ENCODE measurements at places on chromosomes 3 and 15.

GRCh38 chr15:100311154-100311625, 30.6 kb downstream of the ADAMTS17 start:
- no peak for DNase-seq

- DNase-seq: no peak
Measured at GRCh38 chr3:135148398-135149020, 353.4 kb downstream of the EPHB1 start.

GRCh38 chr3:187518616-187519015, 150.4 kb downstream of the RTP4 start:
- DNase-seq: no peak

DNA sequence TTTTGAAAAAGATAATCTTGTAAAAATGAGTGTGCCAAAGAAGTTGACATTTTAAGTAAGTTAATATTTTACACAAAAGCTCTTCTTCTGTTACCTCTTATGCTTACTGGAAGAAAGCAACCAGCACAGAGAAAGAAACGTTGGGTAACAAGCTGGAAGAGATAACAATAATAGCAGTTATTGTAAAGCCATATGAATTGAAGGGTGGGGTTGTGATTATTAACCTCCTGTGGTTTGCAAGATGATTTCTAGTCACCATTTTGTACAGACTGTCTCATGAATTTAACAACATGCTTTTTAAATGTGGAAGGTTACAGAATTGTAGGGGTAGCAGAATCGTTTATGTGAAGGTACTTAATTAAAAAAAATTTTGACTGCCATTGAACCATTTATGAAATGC, 9.2 kb downstream of the RAP2B start:
- DNase-seq: no peak

- no peak for DNase-seq
Measured at GRCh38 chr3:15063238-15063637, 1.9 kb downstream of the MRPS25 start.

DNA sequence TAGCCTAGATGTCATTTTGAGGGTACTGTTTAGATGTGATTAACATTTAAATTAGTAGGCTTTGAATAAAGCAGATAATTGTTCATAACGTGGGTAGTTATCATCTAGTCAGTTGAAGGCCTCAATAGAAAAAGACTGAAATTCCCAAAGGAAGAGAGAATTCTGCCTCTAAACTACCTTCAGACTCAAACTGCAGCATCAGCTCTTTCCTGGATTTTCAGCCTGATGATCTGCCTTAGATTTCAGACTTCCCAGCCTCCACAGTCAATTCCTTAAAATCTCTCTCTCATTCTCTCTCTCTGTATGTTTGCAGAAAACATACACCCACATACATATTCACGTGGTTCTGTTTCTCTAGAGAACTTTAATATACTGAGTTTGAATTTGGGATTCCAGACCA, 58.0 kb upstream of the MBNL1 start:
- DNase-seq: no peak

- DNase-seq: peak; percentile 35
Measured at GRCh38 chr3:57852896-57853295, 96.8 kb downstream of the SLMAP start.

DNA sequence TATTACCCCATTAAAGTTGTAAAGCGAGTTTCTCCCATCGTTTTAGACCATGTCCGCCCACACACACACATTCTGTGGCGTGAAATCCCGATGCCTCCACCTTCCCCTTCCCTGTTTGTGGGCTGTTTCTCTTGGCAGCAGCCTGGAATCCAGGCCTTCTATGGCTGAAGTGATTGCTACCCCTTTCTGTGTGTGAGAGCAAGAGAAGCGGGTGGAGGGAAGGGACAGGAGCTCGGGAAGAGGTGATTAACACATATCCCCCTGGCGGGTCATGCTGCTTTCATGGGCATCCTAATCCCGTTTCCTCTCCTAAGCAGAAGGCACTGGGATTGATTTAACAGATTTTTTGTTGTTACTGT, 283.8 kb upstream of the RGMA start:
- no peak for DNase-seq

DNA sequence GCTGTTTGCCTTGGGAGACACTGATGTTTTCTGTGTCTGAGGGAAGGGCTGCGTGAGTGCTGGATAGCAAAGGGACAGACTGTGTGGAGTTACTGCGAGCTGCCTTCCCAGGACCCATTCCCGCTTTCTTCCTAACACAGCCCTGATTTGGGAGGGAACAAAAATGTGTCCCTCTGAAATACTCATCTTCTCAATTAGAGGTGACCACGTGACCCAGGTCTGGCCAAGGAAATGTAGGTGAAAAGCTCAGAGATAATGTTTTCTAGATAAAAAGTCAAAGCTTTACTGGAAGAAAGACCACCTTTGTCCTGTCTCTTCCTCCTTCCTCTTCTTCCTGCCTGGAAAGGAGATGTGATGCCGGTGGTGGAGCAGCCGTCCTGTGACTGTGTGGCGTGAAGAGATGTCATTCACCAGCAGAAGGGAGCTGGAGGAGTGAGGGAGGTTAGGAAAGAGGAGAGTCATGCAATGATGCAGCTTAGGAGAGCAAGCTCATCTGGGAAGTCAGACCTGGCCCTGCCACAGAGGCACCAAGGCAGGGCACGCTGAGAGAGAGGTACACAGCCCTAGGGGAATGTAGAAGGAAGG, 105.6 kb downstream of the CHSY1 start:
- no peak for DNase-seq

DNA sequence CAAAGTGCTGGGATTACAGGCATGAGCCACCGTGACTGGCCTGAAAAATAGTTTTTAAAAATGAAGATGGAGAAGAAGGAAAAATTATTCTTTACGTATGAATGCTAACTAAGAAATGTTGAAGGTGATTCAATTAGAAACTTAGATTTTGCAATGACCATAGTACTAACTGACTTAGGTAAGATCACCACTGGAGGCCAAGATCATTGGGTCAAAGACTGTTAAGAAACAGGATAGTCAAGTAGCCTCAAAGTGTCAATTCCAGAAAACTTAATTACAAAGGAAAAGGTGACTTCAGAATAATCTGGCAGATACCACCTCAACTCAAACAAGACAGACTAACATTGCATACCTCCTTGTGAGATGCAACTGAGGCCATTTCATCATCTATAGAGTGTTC, 119.3 kb downstream of the FRMD4B start:
- DNase-seq: no peak

DNA sequence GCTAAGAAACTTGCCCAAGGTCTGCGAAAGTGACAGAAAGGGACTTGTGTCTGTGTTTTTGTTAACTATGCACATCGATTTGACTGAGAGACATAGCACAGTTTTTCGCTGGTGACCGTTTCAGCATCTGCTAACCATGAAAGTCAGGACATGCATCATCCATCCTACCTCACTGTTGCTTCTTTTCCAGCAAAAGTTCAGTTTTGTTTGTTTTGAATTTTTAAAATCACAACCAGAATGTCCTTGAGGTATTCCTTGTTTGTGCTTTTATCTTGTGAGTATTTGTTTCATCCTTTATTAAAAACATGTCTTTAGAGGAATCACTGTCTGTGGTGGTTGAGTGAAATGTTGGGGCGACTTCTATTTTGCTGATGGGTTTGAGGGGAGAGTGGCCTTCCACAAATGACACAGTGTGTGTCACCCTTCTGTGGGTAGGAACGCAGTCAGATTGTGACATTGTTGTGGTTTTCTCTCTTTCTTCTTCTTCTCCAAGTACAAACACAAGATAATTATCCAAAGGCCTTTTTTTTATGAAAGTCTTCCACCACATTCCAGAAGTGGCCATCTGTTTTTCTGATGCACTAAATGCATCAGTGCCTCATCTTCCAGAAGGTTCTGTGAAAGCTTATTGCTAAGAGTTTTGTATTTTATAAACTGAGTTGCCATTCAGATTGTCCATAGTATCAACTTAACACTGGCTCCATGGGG, 214.4 kb upstream of the NR2E3 start:
- DNase-seq: no peak

DNA sequence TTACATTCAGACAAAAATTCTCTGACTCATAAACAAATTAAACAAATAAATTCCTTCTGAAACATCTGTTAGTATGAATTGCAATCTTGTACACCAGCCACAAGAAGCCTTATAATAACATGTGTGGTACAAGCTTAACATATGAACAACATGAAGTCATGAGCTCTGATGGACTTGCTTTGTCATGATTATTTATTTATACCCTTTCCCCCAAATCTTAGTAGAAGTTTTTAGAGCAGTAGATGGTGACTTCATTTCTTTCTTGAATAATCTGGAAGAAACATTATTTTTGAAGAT, 633.4 kb downstream of the EPHA3 start:
- DNase-seq: no peak

GRCh38 chr3:37052860-37053259, 59.5 kb downstream of the MLH1 start:
- DNase-seq: no peak

GRCh38 chr3:111594781-111595180, 365 bp downstream of the ZBED2 start:
- DNase-seq: no peak

DNA sequence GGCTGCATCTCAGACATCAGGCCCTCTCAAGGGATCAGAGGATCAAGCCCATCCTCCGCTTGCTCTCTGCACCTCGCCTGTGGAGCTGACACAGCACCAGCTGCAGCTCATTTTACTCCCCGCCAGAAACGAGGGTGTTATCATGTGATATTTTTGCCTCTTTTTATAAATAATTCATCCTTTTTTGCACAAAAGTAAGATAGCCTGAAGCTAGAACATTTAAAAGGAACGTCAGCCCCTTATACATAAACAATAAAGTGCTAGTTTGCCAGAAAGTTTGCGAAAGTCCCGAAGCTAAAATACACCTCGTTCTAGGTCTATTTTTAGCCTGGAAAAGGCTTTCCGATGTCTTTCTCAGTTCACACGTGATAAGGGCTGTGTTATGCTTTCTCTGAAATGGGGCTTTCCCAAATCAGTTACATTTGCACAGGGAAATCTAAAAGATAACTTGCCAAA, 9.6 kb upstream of the FAM174B start:
- DNase-seq: no peak

GRCh38 chr15:79028411-79028964, 62.1 kb downstream of the RASGRF1 start:
- peak; percentile 38 for DNase-seq

GRCh38 chr3:142801746-142802145, 77.9 kb downstream of the TRPC1 start:
- DNase-seq: no peak

DNA sequence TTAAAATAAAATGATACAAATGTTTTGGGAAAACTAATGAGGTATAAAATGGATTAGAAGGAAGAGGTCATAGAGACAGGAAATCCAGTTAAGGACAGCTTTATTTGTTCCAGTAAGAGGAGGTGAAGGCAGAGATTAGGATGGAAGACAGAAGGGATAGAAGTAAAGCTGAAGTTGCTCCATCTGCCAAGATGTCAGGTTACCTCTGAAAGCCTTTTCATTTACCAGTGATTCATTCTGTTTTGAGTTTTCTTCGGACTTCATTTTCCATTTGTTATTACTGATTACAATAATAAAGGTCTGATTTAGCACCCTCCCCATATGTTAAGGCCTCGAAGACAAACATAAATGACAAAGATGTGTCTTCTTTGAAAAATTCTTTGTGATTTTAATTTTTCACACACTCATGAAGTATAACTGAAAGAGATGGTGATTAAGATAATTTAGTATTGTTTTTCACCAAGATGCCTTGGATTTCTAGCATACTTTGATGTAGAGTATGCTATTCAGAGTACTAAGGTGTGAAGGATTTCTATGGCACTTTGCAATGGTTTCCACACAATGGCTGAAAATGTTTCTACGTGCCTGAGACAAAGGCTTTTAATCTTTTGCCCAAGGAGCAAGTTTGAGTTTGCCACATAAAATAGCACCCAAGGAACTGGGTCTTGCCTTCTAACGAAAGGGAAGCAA, 75.4 kb upstream of the PLAAT1 start:
- no peak for DNase-seq

GRCh38 chr3:18114894-18115293, 310.2 kb downstream of the SATB1 start:
- no peak for DNase-seq

GRCh38 chr15:90463381-90463780, 66.3 kb upstream of the CRTC3 start:
- DNase-seq: no peak

GRCh38 chr3:76965122-76965725, 74.7 kb upstream of the ROBO2 start:
- no peak for DNase-seq

- DNase-seq: no peak
Measured at GRCh38 chr3:122687298-122687697, 6.7 kb downstream of the PARP14 start.

GRCh38 chr3:54557538-54558428, 370.1 kb downstream of the LRTM1 start:
- DNase-seq: no peak

- no peak for DNase-seq
Measured at GRCh38 chr3:72247645-72248388, 462.9 kb upstream of the PROK2 start.

GRCh38 chr15:96700555-96700954, 370.1 kb downstream of the NR2F2 start:
- DNase-seq: no peak

DNA sequence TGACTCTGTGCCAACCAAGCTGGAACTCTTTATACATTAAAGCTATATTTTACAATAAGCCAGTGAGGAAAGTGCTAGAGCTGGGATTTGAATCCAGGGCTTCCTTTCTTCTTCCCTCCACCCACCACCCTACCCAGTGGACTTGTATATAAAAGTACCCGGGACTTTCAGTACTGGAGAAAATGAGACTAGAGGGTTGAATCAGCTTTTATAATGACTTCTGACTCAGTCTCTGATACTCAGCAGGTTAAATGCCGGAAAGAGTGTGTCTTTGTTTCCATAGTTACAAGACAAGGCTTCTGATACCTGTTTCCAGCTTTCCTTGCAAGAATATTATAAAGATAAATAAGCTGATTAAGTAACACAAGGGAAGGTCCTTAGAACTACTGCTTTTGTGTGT, 80.9 kb downstream of the FRMD4B start:
- no peak for DNase-seq

- peak; percentile 74 for DNase-seq
Measured at GRCh38 chr3:190101320-190102011, 19.2 kb downstream of the P3H2 start.

GRCh38 chr3:187994221-187995042, 159.5 kb upstream of the LPP start:
- DNase-seq: no peak

DNA sequence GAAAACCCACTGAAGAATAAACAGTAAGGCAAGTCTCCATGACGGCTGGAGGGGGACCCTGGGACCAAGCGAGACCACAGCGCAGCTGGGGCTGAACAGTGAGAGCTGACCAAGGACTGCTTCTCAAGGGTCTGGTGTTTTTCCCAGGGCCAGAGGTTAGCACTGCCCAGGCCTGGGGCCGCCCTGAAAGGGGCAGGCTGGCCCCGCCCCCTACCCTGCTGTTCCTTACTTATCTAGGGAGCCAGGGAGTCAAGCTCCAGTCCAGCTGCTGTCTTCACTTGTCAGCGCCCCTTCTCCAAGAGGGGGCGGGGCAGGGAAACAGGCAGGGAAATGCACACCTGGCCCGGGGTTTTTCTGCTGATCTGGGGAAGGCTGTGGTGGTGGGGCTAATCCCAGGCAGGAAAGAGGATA, 51.6 kb upstream of the HACD2 start:
- DNase-seq: no peak

Data from renal pelvis (tissue), 12 donors.